ENCODE measurements at places on chromosomes 3 and 15. TPM values are rescaled to one million over a fixed set of nuclear protein-coding genes. Genes with fewer than 3 reads are reported as not detected.

DNA sequence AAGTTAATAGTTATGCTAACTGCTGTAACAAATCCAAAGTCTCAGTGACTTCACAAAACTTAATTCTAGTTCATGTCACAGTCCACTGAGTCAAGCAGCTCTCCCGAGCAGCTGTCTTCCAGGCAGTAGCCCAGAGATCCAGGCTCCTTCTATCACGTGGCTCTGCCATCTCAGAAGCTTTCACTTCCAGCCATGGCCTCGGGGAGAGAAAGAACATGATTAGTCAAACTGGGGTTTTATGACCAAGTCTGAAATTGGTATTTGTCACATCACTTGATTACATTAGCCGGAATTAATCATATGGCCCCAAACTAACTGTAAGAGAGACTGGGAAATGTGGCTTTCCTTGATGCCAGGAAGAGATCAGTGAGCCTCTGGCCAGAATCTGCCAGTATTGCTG, 70.2 kb upstream of the DGKG start:
- H3K36me3 ChIP-seq = no peaks in the 10 kb centered on the region
- no peak overlapping the region for H3K4me3 ChIP-seq
- H3K27ac ChIP-seq = no peak overlapping the region
- H3K27me3 ChIP-seq = peaks cover 3% of the 10 kb centered on the region
- no peaks in the 10 kb centered on the region for H3K4me1 ChIP-seq

DNA sequence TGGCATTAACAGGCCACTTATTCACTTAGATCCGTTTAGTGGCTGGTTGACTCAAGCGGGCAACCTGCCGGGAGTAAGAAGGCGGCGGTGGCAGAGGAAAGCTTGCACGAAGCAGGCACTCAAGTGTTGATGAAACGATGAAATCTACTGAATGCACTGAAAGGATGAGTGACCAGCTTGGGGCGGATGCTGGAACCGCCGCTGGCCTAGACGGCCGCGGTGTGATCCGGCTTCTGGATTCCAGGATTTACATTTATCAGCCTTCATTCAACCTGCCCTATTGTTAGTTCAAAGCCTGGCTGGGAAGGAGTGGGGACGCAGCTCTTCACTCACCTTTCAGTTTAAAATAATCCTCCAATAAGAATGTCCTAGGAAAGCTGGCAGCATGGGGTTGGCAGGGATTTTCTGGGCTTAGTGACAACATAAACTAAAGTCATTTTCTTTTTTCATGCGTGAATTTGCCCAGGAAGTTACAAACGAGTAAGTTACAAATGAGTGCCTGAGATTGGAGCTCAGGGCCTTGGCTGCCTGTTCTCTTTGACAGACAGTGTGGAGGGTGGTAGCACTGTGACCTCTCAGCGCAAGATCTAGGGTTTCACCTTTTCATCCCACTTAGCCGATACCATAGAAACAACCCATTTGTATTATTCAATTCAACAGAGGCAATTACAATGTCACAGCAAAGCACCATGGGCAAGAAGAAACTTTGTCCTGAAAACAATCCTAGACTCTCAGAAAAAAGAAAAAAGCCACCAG, 1.1 kb upstream of the PLCH1 start:
- H3K27ac ChIP-seq = no peak overlapping the region
- H3K4me1 ChIP-seq = peaks cover 19% of the 10 kb centered on the region
- H3K4me3 ChIP-seq = peak overlapping the region; percentile 26
- peaks cover 55% of the 10 kb centered on the region for H3K27me3 ChIP-seq
- no peaks in the 10 kb centered on the region for H3K36me3 ChIP-seq

DNA sequence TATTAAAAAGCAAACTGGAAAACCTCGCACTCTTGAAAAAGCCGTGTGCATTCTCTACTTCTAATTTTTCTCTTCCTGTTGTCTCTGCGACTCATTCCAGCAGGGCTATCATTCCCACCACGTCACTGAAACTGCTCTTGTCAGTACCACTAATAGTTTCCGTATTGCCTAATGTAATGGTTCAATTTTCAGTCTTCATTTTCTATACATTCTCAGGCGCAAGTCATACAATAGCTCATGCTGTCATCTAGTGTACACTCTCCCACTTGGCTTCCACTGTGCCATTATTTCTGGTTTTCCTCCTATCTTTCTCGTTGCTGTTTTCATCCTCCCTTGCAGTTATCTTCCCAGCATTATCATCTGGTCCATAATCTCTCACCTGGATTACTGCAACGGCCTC, 160.2 kb downstream of the SPATA16 start:
- no peaks in the 10 kb centered on the region for H3K4me1 ChIP-seq
- DNase-seq = no peak
- H3K27me3 ChIP-seq = no peaks in the 10 kb centered on the region
- no peak overlapping the region for H3K27ac ChIP-seq

DNA sequence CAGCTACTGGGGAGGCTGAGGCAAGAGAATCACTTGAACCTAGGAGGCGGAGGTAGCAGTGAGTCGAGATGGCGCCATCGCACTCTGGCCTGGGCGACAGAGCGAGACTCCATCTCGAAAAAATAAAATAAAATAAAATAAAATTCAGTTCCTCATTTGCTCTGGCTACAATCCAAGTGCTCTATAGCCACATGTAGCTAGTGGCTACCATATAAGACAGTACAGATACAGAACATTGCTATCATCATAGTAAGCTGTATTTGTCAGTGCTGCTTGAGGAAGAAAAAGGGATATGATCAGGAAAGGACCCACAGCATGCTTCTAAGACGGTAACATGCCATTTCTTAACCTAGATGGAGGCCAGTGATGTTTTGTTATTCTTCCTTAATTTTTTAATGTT, 88.7 kb upstream of the CDAN1 start:
- H3K27ac ChIP-seq = no peak overlapping the region
- H3K27me3 ChIP-seq = no peaks in the 10 kb centered on the region
- H3K36me3 ChIP-seq = no peaks in the 10 kb centered on the region
- DNase-seq = no peak
- H3K4me1 ChIP-seq = no peaks in the 10 kb centered on the region
- no peak overlapping the region for H3K4me3 ChIP-seq

- H3K4me3 ChIP-seq = no peak overlapping the region
- no peak for DNase-seq
- H3K27me3 ChIP-seq = no peaks in the 10 kb centered on the region
These were observed 62.1 kb upstream of the HERC1 start for GRCh38 chr15:63895787-63896218.

GRCh38 chr15:39666677-39667076, 85.8 kb downstream of the THBS1 start:
- no peak overlapping the region for H3K4me3 ChIP-seq
- peaks cover 33% of the 10 kb centered on the region for H3K27me3 ChIP-seq
- no peaks in the 10 kb centered on the region for H3K36me3 ChIP-seq
- no peak overlapping the region for H3K27ac ChIP-seq

DNA sequence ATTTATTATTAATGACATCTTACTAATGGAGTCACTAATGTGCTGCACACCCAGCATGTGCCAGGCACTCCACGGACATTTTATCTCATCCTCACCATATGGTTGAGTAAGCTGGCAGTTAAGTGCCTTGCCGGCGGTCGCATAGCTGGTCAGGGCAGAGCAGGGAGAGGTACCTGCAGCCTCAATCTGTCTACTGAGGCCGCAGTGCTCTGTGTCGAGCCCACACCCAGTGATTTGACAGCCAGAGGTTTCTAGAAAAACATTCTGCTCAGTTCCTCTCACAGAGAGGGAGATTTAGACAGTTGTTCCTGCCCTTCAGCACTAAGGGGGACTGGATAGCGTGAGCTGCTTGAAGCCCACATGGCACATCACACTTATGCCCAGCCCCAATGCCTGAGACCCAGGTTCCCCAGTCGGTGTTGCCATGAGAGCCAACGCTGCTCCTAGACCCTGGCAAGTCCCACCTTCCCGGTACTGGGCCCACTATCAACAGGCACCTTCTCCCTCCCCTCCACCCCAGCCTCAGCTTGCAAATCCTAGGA, 2.6 kb downstream of the LIPC start:
- no peaks in the 10 kb centered on the region for H3K27me3 ChIP-seq
- H3K4me1 ChIP-seq = peaks cover 6% of the 10 kb centered on the region
- DNase-seq = no peak
- H3K27ac ChIP-seq = no peak overlapping the region
- no peaks in the 10 kb centered on the region for H3K36me3 ChIP-seq

- peaks cover 18% of the 10 kb centered on the region for H3K27me3 ChIP-seq
- no peaks in the 10 kb centered on the region for H3K36me3 ChIP-seq
- H3K27ac ChIP-seq = no peak overlapping the region
These were observed 7.5 kb downstream of the TAFA4 start for GRCh38 chr3:68924897-68925296.

DNA sequence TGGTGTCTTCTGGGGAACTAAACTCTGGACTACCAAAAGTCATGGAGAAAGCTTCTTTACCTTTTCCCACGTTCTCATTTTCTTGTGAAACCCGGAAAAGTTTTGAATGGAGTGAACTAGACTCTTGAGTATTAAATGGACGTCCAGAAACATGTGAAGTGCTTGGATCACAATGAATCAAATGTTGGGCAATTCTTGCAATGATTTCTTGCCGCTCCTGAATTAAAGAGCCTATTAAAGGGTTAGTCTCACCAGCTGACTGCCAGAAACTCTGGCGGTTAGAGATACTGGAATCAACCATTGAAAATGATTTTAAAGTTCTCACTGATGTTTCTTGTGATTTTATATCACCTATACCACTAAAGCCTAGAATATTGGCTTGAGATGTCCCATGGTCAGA, 40.8 kb upstream of the ARPP19 start:
- peaks cover 18% of the 10 kb centered on the region for H3K36me3 ChIP-seq
- no peak overlapping the region for H3K4me3 ChIP-seq
- no peaks in the 10 kb centered on the region for H3K27me3 ChIP-seq
- no peak for DNase-seq
- no peak overlapping the region for H3K27ac ChIP-seq
- no peaks in the 10 kb centered on the region for H3K4me1 ChIP-seq

- H3K4me1 ChIP-seq = no peaks in the 10 kb centered on the region
- H3K27me3 ChIP-seq = peaks cover 9% of the 10 kb centered on the region
- no peak for DNase-seq
- H3K4me3 ChIP-seq = no peak overlapping the region
These were observed 125.4 kb upstream of the RAD18 start for GRCh38 chr3:9088441-9089353.

Gene SLC12A1
- total RNA-seq = not detected

Gene TERC
- 9.8 TPM for total RNA-seq

Gene KBTBD13
- total RNA-seq = not detected

Gene FBXL22
- 0.78 TPM for total RNA-seq

Gene POC1A
- total RNA-seq = 20.4 TPM

Measured in activated T-helper 2 cell treated with anti-CD3 and anti-CD28 coated beads, Interferon-gamma antibody, Interleukin-2, Interleukin-4, amounts not matched to agents 10 μg/mL and 5 μg/mL and 100 μg/mL, durations not matched to agents 14 hours and 24 hours and 36 hours (primary cell).